ENCODE measurements at places on chromosomes 2 and 18. TPM values are rescaled to one million over a fixed set of nuclear protein-coding genes. Genes with fewer than 3 reads are reported as not detected.

The SIX2 gene
- 0.75 TPM for total RNA-seq

The OTOF gene
- not detected for total RNA-seq

The MTCL1 gene
- 11.9 TPM for total RNA-seq

The ATP6V1C2 gene
- not detected for total RNA-seq

The CCT7 gene
- 259 TPM for total RNA-seq

The COBLL1 gene
- total RNA-seq: 3.6 TPM

The SNORC gene
- 0.93 TPM for total RNA-seq

The BUB1 gene
- total RNA-seq: 28.0 TPM

The PAX8 gene
- 0.13 TPM for total RNA-seq
